ENCODE measurements at places on chromosomes 5 and 9. TPM values are rescaled to one million over a fixed set of nuclear protein-coding genes. Genes with fewer than 3 reads are reported as not detected.

FKTN gene
- total RNA-seq, result 22.0 TPM

CDC23 gene
- 13.1 TPM for total RNA-seq

CTNND2 gene
- 2.6 TPM for total RNA-seq

SH3TC2 gene
- total RNA-seq, result 1.9 TPM

GABBR2 gene
- total RNA-seq, result 0.68 TPM

IARS1 gene
- 191 TPM for total RNA-seq

FIBCD1 gene
- 1.4 TPM for total RNA-seq

SNCB gene
- not detected for total RNA-seq

CRHBP gene
- total RNA-seq, result not detected

MRPL41 gene
- total RNA-seq, result 74.1 TPM

SLC6A18 gene
- not detected for total RNA-seq

QRFP gene
- total RNA-seq, result not detected

ACOT12 gene
- total RNA-seq, result not detected

OR1Q1 gene
- total RNA-seq, result not detected
